ENCODE measurements at places on chromosomes 4 and X.

DNA sequence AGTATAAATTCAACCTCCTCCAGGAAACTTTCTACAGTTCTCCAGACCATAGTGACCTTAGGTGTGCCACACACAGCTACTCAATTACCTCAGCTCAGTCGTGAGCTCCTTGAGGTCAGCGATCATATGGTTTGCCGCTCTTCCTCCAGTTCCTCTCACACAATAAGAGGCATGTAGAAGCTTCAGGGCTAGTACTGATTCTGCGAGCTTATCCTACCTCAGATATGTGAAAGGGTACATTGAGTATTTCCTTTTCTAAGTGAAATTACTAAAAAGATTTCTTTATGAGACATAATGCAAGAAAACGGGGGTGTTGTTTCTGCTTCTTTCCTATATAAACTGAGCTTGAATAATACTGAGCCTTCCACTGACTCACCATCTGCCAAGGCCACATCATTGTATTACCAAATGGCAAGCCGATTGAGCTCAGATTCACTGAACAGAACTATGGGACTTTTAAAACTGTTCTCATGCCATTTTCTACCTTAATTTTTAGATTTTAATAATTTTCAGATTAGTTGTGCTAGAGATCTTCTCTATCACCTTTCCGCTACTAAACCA is 183.1 kb downstream of the HS6ST2 start:
- no peak for DNase-seq

DNA sequence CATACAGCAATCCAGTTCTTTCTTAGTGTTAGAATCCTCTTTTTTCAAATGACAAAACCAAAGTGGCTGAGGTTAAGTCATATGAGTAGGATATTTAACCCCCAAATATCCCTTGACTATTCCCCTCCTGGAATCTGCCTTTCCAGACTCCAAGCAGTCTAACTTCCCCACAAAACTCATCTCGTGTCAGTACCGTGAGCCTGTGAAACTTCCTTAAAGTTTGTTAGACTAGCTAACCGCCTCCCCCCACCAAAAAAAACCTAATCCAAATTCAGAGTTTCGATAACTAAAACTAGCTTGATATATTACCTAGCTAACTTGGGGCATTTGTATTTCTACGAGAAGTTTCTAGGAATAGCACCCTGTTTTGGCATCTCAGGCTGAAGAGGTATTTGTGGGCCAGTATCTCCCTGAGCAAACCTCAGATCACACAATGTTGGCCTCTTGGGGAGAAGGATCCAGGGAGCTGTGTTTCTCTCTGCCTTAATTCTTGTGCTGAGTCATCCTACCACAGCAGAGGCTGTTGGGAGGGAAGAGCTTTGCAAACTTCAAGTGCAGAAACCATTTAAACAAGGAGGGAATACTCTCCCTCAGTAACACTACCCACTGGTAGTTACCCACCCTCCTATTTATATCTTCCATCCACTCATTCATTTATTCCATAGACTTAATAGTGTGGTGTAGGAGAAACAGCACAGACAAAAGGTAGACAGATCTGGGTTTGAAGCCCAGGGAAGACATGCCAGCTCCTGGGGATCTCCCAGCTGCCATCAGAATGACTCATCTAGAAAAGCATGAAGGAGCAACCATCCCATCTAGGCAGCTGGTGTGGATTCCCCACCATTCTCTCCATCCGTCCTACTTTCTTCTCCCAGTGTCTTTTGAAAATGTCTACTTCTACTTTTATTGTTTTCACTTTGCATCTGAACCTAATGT is 39.3 kb upstream of the TXK start:
- DNase-seq: peak; percentile 89

- DNase-seq: peak; percentile 49
Observed at GRCh38 chrX:38313190-38313589, 14.1 kb downstream of the RPGR start.

GRCh38 chr4:54779476-54780148 is 121.9 kb downstream of the KIT start:
- no peak for DNase-seq

GRCh38 chr4:634599-634985 is 9.2 kb downstream of the PDE6B start:
- no peak for DNase-seq

DNA sequence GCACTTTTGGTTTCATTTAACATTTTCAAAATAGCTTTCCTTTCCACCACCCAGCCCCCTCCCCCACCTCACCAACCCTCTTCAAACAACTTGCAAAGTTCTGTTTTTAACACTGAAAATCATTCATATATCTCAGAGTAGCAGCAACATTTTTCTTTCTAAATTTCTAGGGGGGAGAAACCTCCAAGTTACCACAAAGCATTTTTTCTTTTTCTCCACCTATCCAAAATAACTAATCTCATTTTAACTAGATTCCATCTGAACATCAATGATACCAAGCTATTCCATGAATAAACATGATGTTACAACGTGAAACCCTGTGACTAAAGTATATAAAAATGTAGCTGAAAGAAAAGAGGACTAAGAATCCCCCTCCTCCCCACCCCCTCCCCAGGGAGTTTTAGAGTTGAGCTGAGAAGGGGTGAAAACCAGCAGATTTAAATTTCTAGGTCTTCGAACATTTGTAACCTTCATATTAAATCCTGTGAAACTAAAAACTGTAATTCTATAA is 5.2 kb downstream of the LDB2 start:
- DNase-seq: peak; percentile 88

DNA sequence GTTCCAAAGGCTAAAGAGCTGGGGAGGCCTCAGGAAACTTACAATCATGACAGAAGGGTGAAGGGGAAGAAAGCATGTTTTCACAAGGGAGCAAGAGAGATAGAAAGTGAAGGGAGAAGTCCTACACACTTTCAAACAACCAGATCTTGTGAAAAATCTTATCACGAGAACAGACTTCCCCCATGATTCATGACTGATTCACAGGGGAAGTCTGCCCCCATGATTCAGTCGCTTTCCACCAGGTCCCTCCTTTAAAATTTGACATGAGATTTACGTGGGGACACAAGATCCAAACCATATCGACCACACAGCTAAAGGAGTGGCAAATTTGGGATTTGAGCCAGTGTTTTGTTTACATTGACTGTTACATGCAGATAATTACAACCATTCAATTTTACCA is 971.1 kb upstream of the HS3ST1 start:
- DNase-seq: no peak

- DNase-seq: peak; percentile 75
Observed at GRCh38 chr4:152259866-152260265, 276.0 kb downstream of the FBXW7 start.

GRCh38 chr4:95048296-95048695 is 290.5 kb downstream of the BMPR1B start:
- peak; percentile 16 for DNase-seq

DNA sequence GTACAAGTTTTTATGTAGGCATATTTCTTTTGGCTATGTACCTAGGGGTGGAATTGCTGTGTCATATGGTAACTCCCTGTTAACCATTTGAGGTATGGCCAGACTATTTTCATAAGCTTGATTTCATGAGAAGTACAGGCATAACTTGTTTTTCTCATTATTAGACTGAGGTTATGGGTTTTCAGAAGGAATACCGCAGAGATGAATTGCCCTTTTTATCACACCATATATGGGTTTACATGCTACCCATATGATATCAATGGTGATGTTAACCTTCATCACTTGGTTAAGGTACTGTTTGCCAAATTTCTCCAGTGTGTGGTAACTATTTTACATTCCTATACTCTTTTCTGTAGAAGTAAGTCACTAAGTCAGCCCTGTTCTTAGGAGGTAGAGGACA is 23.5 kb downstream of the RAB40A start:
- peak; percentile 63 for DNase-seq

- DNase-seq: no peak
Observed at GRCh38 chr4:74453037-74453635, 8.2 kb downstream of the AREG start.

DNA sequence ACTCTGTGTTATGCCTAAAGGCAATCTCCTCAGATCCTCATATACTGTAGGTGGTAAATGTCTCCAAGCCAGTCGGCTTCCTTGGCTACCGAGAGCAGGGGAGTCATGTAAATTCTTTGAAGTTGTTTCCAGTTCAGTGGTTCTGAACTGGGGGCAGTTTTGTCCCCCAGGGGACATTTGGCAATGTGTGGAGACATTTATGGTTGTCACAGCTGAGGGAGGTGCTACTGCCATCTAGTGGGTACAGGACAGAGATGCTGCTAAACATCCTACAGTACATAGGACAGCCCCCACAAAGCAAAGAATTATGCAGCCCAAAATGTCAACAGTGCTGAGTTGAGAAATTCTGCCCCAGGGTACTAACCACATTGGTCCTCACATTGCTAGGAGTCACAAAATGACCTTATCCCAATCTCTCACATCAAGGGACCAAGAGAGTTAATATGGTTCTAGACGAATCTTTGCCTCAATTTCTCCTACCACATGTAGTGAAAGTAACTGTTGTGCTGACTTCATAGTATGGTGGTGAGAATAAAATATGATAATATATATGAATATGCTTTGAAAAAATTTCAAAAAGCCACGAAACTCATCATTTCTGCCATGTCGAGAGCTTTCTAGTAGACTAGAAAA is 104.4 kb upstream of the ARHGAP24 start:
- DNase-seq: peak; percentile 45

GRCh38 chrX:8683687-8684086 is 48.2 kb downstream of the ANOS1 start:
- no peak for DNase-seq

DNA sequence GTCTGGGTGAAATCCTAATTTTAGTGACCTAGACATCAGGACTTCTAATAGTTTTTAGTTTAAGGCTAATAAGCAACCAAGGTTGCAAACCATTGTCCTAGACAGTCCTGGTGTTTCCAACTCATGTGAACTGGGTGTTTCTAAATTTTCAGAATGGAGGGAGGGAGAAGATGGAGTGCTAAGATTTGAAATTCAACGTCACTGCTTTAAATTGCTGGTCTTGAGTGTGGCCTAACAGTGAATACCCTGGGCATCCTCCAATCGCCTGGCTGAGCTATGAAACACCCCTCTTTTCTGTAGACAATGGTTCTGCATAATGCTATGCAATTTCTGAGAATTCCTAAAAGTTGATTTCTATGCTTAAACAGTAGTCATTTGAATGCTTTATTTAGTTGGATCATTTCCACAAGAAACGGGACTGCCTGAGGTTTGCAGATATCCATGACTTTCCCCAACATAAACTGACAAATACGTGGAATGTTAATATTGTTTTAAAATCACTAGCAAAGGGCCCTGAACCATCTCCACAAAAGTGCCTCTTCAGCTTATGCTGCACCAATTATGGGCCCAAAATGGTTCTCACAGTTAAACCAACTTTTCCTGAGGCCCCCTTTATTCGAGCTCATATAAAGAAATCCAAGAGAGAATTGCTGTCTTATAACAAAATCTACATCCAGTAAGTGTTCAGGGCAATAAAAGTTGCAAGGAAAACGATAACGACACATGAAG is 1.1 kb downstream of the FBXL5 start:
- peak; percentile 68 for DNase-seq

DNA sequence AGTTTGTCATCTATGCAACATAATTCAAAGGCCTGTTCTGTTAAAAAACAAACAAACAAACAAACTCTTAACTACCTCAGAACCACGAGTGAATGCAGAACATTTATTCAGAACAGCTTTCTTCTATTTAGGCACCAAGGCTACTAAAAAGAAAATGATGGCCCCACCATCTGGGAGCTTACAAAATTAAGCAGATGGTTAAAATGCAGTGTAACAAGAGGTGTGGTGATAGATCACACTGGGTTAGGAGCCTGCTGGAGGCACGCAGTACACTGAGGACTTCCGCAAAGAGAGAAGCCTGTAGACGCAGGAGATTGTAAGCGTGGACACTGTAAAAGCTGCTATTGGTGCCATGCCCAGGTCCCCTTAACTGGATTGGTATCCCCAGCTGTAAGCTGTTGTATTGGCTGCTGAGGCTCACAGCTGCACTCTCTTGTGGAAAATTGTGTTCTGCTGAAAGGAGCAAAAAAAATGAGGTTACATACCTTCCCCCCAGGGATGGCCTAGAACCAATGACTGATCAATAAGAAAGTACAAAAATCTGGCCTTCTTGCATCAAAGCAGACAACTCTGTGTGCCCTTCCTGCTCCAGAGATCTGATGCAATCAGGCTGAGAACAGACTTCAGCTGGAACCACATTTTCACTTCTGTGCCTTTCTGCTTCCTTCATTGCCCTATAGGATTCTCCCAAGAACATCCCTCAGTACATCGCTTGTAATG is 60.0 kb downstream of the SHROOM3 start:
- no peak for DNase-seq

- DNase-seq: peak; percentile 29
Observed at GRCh38 chr4:64584981-64585557, 175.8 kb upstream of the TECRL start.

DNA sequence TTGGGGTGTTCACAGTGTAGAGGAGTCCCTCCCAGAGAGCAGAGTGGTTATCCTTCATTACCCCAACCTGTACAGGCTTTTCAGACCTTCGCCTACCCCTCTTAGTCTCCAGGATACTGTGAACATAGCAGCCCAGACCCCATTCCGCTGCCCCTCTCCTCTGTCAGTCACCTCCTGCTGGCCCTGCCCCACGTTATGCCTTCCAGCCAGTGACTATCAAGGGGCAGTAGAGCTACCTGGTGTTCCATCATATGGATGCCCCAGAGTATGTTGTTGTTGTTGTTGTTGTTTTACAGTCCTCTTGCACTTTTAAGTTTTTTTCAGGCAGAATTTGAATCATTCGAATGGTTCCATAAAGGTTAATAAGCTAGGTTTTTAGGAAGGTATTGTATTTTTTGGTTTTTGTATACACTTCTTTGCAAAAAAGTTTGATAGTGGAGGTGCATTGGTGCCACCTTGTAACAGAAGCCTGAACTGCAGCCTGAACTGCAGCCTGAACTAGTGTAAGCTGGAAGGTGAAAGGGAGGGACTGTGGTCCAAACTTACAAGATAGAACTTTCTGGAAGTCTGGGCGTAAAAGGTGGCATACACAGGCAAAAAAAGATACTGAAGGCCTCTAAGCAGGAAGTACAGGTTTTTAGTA is 101.4 kb upstream of the RAB40AL start:
- no peak for DNase-seq

DNA sequence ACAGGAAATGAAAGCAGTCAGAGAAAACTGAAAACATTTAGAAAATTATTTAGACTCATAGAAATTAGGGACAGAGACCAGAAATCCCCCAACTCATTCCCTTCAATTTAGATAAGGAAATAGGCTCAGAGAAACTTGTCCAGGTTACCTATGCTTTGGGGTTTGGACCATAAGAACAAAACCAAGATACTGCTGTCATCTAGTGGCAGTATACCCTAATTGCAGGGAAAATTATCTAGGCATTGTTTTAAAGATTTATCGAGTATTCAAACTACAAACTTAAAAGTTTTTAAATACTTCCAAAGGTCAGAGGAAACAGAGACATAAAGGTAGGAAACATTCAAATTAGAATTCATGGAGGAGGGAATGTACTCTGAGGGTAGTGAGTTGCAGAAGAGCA is 67.0 kb upstream of the KLHL13 start:
- no peak for DNase-seq

All from fibroblast of skin of right biceps (primary cell).